ENCODE measurements at places on chromosomes 16 and 17.

GRCh38 chr16:65548470-65548869 is 426.6 kb upstream of the CDH11 start:
- DNase-seq: no peak

GRCh38 chr16:12059216-12059769 is 82.8 kb downstream of the SNX29 start:
- DNase-seq: no peak

DNA sequence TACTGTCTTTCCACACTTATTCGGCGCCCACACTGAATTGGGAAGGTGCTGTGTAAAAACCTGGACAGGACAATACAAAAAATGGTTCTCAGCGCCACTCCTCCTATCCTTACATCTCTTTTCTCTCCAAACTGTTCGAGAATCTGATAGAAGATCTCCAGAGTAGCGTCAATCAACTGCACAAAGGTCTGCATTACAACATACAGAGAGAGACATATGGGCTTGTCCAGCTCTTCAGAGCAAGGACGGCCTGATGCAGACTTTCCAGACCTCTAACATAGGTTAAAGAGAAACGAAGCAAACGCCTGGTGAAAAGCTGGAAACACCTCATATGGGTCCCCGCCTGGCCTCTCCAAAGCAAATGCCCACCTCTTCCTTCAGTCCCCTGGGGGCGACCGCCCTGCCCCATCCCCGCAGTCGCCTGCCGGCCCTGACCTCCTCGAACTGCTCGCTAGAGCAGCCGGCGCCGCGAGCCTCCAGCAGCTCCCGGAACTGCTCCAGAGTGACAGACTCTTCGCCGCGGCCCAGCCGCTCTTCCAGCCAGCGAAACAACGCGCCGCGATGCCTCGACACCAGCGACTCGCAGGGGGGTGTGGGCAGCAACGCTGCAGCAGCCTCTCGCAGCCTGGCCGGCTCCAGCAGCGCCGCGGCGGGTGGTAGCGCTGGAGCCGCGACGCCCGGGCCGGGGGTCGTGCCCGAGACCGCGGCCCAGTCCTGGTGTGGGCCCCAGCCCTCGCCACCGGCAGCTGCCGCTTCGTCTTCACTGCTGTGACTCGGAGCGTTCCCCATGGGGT is 526 bp downstream of the ZZEF1 start:
- DNase-seq: no peak

GRCh38 chr17:29251184-29251583 is 4.5 kb downstream of the CRYBA1 start:
- DNase-seq: no peak

DNA sequence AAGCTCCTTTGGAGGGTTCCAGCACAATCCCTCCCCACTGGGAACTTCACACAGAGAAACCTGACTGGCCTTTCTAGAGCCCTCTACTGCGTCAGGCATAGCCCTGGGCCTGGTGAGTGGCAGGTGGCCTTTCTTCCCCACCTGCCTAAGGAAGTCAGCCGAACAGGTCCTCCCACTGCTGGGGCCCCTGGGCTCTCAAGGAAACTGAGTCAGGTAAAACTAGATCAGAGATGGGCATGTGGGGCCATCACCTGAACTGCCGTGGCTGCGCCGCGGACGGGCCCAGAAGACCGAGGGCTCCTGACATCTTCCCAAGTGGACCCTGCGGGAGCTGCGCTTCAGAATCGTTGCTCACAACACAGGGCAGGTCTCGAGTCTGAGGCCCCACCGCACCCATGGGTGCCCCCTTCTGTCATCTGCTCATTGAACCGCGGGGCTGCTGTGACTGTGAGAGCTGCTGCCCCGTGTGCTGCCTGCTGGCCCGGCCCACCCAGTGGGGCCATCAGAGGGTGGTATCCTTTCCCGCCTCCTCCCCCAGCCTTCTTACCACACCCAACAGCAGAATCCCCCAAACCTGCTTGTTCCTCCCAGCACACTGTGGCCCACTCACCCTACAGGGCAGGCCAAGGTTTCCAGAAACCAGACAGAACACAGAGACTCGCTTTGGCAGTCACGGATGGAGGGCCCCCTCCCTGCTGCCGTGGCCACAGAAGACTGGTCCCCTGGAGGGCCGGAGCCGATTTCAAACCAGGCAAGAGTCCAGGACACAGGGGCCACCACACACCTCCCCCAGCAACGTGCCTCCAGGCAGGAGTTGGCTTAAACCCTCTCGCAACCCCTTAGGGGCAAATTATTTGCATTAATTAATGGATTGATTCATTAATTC is 81.1 kb downstream of the TBC1D16 start:
- no peak for DNase-seq

GRCh38 chr17:70128727-70129238 is 40.5 kb upstream of the KCNJ2 start:
- no peak for DNase-seq

- DNase-seq: no peak
These were observed 376.1 kb upstream of the ERCC4 start for GRCh38 chr16:13543850-13544249.

All from cortex of kidney (tissue), 1 donor.